Tibial nerve (tissue), 4 donors: ENCODE measurements at places on chromosomes 1 and 21.

DNA sequence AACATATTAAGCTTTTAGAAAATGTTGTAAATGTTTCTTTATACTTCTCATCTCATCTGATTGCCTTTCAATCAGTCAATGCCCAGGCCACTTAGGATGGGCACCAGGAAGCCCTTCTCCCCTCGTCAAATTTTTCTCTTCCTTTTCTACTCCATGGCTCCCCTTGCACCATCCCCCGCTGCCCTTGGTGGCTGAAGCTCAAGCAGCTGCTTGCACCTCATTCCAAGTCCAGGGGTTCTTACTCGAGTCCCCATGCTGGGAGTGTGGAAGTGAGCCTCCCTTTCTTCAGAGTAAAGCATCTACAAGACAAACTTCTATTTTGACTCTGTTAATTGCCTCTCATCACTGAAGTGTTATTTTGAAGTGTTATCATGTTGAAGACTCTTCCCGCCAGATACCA, 39.7 kb upstream of the KRTAP11-1 start:
- no peak for DNase-seq

GRCh38 chr1:174990382-174990999, 9.3 kb upstream of the CACYBP start:
- no peak for DNase-seq

DNA sequence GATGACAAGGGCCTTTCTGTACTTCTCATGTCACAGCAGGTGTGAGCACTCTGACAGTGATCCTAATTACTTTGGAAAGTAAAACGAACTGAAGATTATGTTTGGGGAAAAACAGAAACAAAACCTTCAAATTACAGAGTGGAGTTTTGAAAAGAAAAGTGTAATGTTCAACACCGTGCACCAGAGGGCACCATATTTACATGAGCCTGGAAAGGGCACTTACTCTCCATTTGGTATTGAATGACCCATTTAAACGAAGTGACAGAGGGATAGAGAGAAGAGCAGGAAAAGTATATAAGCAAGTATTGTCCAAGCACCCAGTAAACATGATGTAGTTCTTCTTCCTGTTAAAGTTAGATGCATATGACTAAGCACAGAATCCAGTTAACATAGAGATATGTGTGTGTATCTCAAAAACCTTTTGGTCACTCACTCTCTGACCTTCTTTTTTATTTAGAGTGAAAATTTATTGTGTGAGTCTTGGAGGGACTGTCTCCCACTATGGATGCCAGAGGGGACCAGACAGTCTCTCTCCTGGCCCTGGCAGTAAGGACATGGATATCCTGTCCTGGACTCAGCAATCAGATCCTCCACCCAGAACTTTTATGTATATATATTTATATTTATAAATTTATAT, 3.8 kb upstream of the RGSL1 start:
- no peak for DNase-seq

GRCh38 chr1:233326811-233327650, 493 bp upstream of the MAP3K21 start:
- DNase-seq: peak; percentile 66

- DNase-seq: no peak
Measured at GRCh38 chr1:48680411-48681035, 96.2 kb downstream of the BEND5 start.

GRCh38 chr1:206430031-206430983, 40.0 kb upstream of the IKBKE start:
- DNase-seq: no peak

GRCh38 chr1:155009742-155010141, 7.1 kb downstream of the ZBTB7B start:
- DNase-seq: no peak

- DNase-seq: no peak
Measured at GRCh38 chr1:234662148-234662547, 52.2 kb upstream of the IRF2BP2 start.

DNA sequence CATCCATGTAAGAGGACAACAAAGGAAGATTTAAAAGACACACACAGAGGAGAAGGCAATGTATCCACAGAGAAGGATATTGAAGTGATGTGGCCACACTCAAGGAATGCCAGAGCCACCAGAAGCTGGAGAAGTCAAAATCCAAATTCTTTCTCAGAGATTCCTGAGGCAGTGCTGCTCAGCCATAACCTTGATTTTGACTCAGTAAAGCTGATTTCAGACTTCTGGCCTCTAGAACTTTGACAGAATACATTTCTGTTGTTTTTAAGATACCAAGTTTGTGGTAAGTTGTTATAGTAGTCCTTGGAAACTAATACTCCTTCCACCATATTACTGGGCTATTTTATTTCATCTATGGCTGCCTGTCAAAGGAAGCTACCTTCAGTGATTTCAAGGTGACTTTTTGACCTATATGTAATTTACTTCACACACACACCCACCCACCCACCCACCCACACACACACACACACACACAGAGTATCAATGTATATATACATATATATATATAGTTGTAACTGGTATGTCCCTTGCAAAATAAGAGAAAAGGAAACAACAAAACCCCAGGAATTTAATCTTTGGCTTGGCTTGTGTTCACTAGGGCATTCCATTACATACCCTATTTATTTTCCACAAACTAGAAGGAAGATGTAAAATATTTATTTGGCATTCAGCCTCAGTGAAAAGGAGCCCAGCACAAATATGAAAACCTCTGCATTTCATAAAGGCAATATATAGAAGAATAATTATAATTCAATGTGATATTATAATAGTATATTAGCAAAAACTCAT, 142.1 kb upstream of the PTGFR start:
- DNase-seq: no peak

- no peak for DNase-seq
Measured at GRCh38 chr21:20856926-20857325, 141.3 kb upstream of the NCAM2 start.

DNA sequence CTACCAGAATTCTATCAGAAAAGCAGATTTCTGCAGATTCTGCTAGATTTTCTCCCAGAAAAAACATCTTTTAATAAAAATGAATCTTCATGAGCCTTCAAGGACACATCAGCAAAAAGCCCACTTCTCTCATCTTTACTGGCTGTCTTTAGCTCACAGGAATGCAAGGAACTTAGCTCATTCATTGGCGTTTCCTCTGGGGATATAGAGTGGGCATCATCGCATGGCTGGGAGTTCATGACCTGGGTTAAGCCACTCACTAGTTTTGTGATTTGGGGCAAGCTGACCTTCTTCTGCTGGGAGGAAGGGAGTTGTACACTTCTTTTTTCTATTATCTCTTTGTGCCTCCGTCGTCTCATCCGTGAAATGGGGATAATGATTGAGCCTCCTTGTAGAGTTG, 149.7 kb downstream of the KAZN start:
- no peak for DNase-seq

- DNase-seq: no peak
Measured at GRCh38 chr1:240415532-240415931, 196.4 kb downstream of the GREM2 start.

- no peak for DNase-seq
Measured at GRCh38 chr1:7457811-7458210, 313.3 kb upstream of the VAMP3 start.

- DNase-seq: no peak
Measured at GRCh38 chr1:26790551-26790953, 2.8 kb downstream of the PIGV start.

- no peak for DNase-seq
Measured at GRCh38 chr1:115854005-115854404, 13.1 kb upstream of the NHLH2 start.

DNA sequence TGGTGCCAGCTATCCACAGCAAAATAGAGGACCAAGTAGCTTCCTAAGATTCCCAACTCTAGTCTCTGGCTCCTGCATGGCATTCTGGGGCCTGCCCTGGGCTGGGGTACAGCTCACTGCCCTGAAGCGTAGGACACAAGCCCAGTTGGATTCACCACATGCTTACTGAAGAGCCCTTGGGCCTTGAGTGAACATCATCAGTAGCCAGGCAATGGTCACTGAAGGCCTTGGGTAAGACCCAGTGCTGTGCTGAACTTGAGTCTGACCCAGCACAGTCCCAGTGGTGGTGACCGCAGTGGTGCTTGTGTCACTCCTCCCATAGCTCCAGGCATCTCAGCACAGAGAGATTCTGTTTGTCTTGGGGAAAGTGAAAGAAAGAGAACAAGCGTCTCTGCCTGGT, 7.7 kb upstream of the LCE3A start:
- no peak for DNase-seq

DNA sequence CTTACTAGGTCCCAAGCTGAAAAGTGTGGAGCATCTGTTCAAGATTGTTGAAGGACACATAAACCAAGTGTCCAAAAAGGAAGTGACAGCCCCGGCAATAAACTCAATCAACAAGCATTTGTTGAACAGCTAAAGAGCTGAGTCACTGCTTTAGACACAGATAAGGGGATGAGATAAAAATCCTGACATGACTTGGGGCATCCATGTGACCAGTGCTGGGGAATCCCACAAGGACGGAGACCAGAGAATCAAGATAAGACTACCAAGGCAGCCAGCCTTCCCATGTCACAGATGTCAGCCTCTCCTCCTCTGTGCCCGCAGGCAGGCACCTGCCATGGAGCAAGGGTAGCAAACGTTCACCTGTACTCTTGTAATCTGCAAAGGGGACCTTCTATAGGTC, 118.6 kb upstream of the KAZN start:
- DNase-seq: no peak

- no peak for DNase-seq
Measured at GRCh38 chr1:165933446-165934170, 106.2 kb downstream of the UCK2 start.

DNA sequence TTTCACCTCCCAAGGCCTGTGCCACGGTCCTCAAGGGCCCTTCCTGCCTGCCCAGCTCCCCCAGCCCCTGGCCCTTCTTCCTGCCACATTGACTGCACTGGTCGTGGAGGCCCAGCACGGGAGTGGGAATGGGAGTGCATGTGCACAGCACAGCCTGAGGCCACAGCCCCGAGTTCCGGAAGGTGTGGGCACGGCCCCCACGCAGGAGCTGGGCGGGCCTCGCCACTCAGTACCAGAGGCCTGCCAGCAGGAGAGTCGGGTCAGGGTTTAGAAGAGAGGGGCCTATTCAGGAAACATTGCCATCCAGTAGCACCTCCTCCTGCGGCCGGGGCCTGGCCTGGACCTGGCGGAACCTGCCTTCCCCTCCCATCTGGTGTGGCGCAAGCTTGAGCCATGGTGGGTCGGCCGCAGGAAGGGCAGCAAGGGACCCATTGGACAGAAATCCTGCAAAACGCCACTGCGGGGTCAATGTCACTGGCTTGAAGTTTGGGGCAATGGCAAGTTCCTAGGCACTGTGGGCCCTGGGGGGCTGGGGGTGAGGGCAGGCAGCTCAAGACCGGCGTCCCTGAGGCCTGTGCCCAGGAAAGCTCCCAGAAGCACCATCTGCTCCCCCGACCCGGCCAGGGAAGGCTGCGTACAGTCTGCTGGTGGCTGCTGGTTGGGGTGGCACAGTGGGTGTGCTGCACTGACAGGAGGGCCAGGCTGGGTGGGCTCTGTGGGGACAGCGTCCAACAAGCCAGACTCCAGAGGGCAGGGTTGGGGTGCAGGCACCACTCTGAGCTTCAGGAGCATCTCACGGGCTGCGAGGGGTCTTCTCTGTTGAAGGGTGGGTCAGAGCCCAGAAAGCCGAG, 1.8 kb upstream of the TMEM52 start:
- no peak for DNase-seq

GRCh38 chr1:17207966-17208418, 3.1 kb downstream of the PADI1 start:
- DNase-seq: no peak

GRCh38 chr1:99264201-99265021, at the start of gene PLPPR4:
Gene PLPPR4, plus strand, starts transcription at chr1:99264492. Its CDS starts 102 bp downstream, at chr1:99264594.
- peak; percentile 8 for DNase-seq

DNA sequence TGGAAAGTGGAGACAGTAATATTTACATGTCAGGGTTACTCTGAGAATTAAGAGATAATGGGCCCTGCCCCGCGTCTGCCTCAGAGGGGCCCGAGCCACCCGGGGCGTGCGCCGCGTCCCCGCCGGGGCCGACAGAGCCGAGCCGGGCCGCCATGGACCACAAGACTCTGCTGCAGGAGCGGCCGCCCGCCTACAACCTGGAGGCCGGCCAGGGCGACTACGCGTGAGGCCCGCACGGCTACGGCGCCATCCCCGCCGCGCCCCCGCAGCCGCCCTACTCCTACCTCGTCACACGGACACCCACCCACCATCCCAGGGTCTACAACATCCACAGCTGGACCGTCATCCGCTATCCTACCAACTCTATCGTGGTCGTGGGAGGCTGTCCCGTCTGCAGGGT, 35.1 kb upstream of the LRRC39 start:
- DNase-seq: no peak

DNA sequence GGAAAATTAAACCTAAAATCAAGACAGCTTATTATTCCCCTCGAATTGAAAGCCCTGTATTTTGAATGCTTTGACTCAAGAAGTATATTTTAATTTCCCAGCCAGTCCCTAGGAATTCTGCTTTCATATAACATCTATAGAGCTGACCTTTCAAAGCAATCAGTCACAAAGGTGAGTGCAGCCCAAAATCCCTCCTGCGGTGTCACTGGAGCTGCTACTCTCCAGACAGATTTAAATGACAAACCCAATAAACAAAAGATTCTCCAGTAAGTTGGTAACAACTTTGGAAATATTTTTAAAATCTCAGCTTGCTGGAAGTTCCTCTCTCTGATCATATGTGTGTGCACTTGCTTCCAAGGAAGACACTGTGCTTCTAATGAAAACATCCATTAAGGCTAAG, 14.7 kb downstream of the PLPP3 start:
- no peak for DNase-seq

GRCh38 chr1:46413596-46413985, 19.5 kb downstream of the FAAH start:
- no peak for DNase-seq

DNA sequence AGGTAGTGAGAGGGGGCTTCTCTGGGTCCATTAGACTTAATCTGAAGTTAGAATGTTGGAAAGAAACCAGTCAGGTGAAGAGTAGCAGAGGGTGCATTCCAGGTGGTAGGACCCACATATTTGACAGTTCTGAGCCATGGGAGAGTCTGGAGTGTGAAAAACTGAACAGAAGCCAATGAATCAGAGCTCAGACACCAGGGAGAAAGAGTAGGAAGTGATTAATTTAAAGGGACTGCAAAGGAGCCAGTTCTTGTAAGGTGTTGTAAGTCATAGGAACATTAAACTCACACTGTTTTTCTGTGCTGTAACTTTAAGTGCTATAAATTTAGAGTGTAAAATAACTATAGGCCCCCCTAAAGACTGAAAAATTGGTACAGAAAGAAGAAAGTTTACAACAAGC, 5.9 kb upstream of the DHX9 start:
- DNase-seq: no peak

GRCh38 chr1:172398193-172398592, 22.3 kb upstream of the C1orf105 start:
- DNase-seq: no peak
